ENCODE measurements at places on chromosomes 7 and 10.

DNA sequence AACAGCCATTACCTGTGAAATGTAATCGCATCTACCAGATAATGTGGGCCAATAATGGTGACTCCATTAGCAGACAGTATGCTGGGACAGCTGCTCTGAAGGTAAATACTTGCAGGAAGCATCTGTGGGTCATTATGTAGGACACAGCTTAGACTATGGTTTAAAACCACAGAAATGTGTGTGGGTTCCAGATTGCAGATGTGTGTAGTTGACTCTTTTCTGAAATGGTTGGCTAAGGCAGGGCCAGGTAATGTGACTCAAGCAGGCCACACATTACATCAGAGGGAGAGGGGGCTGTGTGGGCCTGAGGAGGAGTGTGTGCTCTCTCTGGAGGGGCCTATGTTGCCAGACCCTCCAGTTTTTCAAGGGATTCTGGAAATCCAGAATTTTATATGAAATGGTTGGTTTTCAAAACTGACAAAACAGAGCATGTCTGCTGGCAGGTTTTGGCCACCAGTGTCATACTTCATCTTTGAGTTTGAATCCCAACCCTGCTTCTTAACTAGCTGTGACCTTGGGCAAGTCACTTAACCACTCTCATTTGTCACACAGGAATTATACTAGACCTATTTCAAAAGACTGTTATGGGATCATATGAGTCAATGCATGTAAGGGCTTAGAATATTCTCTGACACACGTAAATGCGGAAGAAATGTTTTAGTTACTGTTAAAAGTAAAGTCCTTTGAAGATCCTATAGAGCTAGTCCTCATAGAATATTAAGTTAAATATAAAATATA lies 64.5 kb downstream of the MCMBP start:
- no peak for DNase-seq

GRCh38 chr10:30199376-30200016 lies 140.1 kb upstream of the JCAD start:
- no peak for DNase-seq

- no peak for DNase-seq
Observed at GRCh38 chr7:115844857-115845256, 185.7 kb downstream of the TFEC start.

DNA sequence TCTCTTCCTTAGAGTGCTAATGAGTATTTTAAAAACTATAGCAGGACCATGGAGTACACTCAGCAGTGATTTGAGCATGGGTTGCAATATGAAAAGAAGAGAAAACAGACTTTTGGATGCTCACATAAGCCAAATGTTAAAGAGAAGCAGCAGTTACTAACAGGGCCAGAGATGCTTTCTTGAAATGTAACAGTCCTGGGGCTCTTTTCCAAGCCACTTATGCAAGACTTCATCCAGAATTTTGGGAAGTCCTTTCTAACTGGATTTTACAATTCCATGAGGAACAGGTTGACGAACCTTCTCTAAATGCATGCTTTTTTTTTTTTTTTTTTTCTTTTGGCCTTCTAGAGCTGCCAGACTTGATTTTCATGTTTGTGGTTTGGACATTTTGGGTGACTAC lies 282.0 kb downstream of the SEC23IP start:
- no peak for DNase-seq

DNA sequence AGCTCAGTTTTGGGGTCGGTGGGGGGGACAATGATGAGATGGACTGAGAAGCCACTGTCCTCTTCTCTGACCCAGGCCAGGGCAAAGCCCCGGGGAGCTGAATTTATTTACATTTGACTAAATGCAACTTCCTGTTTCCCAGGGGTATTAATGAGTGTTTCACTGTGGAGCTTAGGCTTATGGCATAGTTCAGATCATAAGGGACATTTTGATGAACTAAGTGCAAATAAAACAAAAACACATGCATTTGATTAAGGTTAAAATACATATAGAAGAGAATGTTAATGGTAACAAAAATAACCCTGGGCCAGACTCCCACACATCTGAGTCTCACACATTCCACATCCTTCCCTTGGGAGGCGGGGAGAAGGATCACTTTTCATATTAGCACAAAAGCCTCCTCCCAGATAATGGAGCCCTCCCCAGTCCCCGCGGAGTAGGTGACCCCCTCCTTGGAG lies 320.6 kb downstream of the FRMD4A start:
- DNase-seq: no peak

DNA sequence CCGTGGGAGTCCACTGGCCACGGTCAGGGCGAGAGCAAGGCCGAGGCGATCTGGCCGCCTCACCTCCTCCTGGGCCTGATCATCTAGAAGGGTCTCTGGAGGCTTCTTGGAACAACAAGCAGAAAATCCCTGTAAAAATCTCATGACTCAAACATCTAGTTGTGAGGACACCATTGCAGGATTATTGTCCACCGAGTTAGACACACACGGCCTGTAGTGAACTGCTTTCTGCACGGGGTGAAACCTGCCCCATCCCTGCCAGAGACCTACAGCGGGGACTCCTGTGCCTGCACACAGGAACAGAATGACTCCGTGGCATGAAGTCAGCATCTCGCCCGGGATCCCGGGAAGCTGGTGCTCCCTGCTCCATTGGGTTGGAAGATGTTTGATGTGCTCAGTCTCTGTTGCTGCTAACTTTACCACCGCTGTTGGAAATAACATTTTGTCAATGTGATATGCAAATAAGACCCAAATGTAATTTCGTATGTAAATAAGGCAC lies 267.0 kb upstream of the TCERG1L start:
- DNase-seq: no peak

Data from stimulated activated CD8-positive, alpha-beta memory T cell treated with anti-CD3 and anti-CD28 coated beads, Interleukin-7, amount 100 ng/mL, for 1 hour (primary cell).